ENCODE measurements at places on chromosomes 7 and 10.

DNA sequence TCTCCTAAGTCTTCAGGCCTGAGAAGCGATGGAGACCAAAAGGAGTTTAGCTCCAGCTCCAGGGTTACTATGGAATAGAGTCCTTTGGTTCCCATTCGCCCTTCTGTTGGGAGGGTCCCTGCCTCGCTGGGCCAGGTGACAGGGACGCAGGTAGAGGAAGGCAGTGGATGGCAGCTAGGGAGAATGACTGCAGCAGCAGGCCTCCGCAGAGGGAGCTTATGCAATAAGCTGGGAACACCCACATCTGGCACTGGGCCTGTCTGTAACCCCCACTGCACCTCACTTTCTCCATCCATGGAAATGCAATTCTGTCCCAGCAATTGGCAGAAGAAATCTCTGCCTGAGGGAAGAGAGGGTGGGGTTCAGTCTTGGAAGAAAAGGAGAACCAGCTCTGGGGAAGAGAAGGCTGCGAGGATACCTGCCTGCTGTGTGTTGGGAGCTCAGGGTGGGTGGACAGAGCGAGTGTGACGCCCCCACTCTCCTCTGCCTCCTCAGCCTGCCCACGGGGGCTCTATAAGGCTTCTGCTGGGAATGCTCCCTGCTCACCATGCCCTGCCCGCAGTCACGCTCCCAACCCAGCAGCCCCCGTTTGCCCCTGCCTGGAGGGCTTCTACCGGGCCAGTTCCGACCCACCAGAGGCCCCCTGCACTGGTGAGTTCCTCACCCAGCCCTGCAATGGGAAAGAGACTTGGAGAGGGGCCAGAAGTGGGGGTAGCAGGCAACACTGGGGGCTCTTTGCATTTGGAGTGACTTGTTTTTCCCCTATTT, 10.3 kb downstream of the EPHB6 start:
- DNase-seq: no peak

DNA sequence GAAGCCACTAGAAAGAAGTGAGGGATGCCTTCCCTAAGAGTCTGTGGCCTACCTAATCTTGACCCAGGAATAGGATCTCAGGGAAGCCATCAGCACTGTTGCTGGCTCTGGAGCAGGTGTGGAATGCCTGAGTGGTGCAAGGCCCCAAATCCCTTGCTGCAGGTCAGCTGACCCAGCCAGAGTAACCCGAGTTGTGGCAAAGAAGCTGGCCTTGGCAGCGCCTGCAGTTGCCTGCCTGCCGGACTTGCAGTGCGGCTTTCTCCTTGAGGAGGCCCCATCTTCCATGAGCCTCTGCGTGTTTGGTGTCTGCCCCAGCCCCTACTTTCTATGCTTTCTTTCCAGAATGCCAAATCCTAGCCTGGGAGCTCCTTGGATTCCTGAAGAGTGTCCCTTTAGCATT, 5.8 kb downstream of the KIAA1217 start:
- no peak for DNase-seq

DNA sequence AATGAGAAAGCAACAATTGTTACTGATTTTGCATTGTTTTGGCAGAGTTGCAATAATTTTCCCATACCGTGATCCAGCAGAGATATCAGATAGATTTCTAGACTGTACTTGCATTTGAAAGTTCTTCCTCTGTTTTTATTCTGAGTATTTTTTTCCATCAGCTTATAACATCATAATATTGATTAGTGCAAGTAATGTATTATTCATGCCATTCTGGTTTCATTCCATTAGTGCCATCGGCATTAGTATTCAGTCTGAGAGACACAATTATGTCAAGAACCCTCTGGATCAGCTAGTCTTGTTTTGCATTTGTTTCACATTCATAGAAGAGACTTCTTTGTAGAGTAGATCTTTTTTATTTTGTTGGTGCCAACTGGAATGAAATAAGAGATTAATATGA, 304.0 kb downstream of the BBS9 start:
- no peak for DNase-seq

GRCh38 chr7:2273866-2274265, 31.8 kb downstream of the NUDT1 start:
- no peak for DNase-seq

DNA sequence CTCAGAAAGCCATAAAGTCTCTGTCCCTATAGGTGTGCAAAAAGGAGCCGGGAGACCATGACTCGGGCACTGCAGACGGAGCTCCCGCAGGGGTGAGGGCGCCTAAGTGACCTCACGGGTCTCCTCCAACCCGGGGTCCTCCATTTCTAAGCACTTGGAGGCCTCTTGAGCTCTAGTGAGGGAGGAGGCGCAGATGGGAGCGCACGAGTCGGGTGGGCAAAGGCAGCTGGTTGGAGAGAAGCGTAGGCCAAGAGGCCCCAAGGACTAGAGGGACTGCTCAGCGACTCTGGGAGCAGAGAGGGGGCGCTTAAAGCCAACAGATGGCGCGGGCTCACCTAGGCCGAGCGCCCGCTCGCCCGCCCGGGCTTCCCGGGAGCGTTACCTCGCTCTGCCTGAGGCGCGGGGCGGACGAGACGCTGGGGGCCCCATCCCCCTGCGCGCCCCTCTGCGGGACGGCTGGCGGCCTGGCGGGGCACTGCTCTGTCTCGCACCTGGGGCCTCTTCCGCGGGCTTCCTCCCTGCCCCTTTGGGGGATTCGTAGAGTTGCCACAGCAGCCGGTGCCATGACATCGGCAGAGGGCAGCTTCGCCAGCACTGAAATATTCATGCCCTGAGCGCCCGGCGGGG, 523 bp upstream of the CDH23 start:
- no peak for DNase-seq

GRCh38 chr7:39509436-39509835, 56.8 kb upstream of the YAE1 start:
- DNase-seq: no peak

- DNase-seq: no peak
Measured at GRCh38 chr10:125415006-125415633, 254.8 kb upstream of the CTBP2 start.

DNA sequence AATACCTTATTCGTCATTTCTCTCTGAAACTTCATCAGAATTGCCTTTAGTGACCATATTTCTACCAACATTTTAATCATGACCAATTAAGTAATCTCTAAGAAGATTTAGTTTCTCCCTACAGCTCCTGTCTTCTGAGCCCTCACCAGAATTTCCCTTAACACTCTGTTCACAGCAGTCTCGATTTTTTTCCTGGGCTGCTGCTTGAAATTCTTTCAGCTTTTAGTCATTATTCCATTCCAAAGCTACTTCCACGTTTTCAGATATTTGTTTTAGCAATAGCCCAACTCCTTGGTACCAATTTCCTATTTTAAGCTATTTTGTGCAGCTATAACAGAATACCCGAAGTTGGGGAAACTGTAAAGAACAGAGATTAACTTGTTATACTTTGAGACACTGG, 192.4 kb upstream of the DKK1 start:
- DNase-seq: no peak

- DNase-seq: no peak
Measured at GRCh38 chr10:9043466-9043865, 989.0 kb downstream of the GATA3 start.

- DNase-seq: no peak
Measured at GRCh38 chr7:13097499-13097898, 410.1 kb downstream of the ARL4A start.

GRCh38 chr10:117136391-117136975, 1.6 kb downstream of the VAX1 start:
- DNase-seq: no peak

DNA sequence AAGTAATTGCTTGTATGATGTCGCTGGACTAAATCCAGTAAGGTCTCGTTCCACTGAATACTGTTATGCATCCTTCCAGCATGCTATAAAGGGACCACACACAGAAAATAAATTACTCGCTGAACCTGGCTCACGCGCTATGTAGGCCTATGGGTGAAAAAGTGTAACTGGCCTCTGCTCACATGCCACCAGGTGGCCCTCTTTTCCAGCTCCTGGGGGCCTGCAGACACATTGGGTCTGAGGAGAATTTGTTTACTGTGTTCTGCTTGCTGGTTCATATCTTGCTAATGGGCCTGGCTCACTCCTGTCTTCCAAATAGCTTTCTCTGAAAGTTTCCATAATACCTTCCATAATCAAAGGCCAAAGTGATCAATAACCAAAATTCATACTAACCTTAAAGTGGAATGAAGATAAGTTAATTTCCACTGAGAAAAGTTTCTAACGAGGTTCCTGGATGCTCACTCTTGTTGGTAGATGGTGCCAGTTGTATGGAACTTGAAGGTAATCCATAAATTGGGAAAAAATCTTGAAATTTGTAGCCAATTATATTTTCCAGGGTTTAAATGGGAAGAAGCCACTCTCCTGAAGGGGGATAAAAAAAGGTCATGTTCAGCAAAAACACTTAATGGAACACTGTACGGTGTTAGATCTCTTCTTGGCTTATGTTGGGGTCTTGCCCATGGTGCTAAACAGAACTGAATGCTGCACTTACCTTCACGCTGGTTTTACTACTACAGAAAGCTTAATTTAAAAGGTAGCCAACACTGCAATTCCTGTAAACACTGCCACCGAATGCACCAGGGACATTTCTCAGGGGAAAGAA, 27.0 kb upstream of the ZPBP start:
- DNase-seq: peak; percentile 24

- no peak for DNase-seq
Measured at GRCh38 chr10:131186547-131187253, 124.8 kb downstream of the TCERG1L start.

DNA sequence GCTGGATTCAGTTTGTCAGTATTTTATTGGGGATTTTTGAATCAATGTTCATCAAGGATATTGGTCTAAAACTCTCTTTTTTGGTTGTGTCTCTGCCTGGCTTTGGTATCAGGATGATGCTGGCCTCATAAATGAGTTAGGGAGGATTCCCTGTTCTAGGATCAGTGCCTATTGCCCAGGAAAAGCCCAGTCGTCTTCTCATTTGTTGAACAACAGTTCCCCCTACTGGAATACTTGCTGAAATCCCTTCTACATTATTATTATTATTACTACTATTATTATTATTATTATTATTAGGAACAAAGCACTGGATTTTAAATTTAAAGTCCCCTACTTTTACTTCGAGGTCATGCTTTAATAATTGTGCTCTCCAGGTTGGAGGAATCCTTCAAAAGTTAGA, 528.9 kb downstream of the MAGI2 start:
- no peak for DNase-seq

- DNase-seq: no peak
Measured at GRCh38 chr7:105580022-105580740, 1.1 kb downstream of the EFCAB10 start.

DNA sequence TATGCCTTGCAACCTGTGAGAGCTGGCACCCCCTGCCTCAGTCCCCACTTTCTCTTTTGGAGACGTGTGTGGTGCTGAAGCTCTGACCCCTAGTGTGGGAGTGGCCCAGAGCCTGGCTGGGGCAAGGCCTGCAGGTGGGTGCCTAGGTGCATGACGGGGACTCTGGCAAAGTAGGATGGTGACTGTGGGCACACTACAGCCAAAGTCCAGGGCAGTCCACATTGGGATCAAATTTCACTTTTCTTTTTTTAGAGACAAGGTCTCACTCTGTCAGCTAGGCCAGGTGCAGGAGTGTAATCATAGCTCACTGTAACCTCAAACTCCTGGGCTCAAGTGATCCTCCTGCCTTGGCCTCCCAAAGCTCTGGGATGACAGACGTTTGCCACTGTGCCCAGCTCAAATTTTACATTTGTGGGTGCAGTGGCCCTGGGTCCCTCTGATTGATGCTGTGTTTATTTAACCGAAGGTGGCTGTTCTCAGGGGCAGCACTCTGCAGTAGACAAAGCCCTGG, 52.3 kb downstream of the NEURL1 start:
- DNase-seq: no peak

DNA sequence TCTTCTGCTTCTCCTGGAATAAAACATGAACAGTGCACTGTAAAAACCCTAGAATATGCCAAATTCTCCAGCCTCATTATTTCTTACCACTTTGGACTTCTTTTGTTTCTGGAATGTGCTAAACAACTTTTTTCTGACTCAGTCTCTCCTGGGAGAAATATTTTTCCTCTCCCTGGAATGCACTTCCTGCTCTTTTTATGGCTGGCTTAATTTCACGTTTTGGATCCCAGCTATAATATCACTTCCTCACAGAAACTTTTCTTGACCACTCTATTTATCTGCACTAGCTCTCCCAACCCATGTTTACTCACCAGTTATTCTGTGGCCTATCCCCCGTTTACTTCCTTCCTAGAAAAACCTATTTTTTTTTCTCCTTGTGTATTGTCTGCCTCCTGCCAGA, 26.7 kb downstream of the ABCB5 start:
- no peak for DNase-seq

GRCh38 chr10:127151981-127152699, 44.3 kb downstream of the INSYN2A start:
- DNase-seq: no peak

GRCh38 chr10:11913079-11913641, 90.0 kb downstream of the PROSER2 start:
- no peak for DNase-seq

DNA sequence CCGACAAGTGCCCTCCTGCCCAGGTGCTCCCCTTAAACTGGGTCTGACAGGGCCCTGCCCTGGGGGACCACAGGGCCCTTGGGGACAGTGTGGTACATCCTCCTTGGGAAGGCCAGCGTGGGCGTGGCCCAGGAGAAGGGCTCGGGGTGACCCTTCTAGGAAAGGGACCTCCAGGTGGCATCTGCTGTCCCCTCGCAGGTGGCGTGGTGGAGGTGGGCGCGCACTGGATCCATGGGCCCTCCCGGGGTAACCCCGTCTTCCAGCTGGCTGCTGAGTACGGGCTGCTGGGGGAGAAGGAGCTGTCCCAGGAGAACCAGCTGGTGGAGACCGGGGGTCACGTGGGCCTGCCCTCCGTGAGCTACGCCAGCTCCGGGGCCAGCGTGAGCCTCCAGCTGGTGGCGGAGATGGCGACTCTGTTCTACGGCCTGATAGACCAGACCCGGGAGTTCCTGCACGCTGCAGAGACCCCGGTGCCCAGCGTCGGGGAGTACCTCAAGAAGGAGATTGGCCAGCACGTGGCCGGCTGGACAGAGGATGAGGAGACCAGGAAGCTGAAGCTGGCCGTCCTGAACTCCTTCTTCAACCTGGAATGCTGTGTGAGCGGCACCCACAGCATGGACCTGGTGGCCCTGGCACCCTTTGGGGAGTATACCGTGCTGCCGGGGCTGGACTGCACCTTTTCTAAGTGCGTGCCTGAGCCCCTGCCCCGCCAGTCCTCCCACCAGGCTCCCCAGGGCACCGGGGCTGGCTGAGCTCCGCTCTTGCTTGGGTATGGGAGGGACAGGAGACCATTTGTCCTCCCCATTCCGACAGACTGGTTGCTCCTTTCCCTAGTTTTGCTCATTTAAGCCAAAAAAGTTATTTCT, 972 bp downstream of the PAOX start:
- DNase-seq: no peak

DNA sequence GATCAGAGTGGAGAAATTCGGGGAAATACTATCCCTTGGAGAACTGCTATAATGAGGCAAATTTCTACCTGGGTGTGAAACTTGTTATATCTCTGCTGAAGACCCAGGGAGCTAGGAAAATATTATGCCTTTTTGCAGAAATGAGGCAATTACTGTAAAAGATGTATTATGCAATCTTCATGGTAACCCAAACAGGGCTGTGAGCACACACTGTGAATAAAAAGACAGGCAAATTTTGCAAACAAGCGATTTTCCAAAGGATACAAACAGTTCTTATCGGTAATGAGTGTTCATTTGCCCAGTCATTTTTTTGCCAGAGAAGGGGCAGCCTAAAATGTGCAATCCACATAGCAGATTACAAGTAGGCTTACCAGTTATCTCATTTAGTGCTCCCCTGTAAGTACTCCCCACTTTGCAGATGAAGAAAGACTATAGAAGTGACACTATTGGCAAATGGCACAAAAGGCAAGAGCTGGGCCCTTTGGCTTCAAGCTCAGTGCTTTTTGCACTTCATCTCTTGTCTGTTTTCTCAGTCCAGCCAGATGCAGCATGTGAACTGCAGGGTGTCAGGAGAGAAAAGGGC, 205.8 kb downstream of the HECW1 start:
- no peak for DNase-seq

GRCh38 chr10:84348860-84349259, 20.5 kb downstream of the CCSER2 start:
- DNase-seq: no peak
